Lower leg skin (tissue), 4 donors: ENCODE measurements at places on chromosomes 12 and 14. TPM values are rescaled to one million over a fixed set of nuclear protein-coding genes. Genes with fewer than 3 reads are reported as not detected.

The SERPINA10 gene
- not detected for total RNA-seq

DNA sequence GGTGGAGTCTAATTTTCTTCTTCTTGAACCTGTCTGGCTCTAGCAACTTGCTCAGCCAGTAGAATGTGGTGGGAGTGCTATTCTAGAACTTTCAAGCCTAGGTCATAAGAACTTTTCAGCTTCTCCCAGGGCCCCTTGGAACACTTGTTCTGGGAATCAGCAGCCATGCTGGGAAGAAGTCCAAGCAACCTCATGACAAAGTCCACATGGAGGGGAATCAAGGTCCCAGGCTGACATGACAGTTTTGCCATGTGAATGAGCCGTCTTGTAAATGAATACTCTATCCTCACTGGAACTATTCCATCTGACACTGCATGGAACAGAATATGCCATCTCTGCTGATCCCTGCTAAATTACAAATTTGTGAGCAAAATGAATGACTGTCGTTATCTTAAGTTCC is 214.2 kb upstream of the TBX3 start:
- DNase-seq, result no peak

DNA sequence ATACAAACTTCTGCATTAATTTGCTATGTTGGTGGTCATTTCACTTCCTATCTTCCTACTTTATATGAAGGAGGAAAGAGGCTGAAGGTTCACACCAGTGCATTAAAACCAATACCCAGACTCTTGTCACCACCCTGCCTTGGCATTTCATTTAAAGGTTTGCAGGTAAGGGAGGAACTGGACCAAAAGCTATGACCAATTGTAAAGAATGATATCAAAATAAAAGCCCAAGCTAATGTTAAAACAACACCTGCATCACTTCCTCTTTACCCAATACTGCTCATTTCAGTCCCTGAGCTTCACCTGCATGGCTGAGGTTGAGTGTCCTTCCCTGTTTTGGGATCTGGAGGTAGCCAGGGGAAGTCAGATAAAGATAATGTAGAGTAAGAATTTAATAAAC is 47.2 kb upstream of the TMEM233 start:
- no peak for DNase-seq

DNA sequence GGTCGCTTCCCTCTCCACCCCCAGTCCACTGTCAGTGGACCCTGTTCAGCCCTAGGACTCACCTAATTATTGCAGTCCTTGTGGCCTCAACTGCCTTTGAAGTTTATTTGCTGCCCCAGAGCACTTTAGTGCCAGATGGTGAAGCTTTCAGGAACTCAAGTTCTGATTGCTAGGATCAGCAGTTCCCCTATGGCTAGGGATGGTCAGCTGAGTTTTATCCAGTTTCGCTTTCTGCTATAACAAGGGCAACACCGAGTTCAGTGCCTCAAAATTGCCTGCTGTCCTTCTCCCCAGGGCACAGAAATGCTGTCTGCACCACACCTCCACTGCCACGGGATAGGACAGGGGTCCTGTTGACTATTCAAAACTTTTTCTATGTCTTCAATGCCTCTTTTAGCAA is 295.0 kb downstream of the GPHN start:
- DNase-seq, result no peak

DNA sequence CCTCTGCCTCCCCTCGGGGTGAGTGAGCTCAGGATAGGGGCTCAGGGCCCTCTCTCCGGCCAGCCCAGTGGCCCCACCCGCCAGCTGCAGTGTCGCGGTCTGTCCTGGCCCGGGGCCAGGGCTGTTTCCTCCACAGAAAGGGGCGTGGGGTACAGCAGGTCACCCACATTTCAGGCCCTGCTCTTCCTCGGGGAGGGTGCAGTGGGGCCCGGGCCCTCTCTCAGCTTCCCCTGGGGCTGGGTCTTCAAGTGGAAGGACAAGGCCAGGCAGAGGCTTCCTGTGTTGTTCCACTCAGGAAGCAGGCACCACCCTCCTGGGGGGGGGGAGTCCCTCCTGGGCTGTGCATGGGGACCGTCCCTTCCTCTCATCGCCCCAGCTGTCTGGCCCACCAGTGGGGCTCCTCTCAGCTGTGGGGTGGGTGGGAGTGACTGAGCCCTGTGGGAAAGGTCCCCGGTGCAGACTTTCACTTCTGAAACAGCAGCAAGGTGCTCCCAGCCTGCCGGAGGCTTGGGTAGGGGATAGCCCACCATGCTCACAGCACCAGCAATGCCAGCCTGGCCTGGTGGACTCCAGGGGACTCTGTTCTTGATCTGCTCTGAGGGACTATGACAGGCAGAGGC is 3.7 kb downstream of the GPR132 start:
- DNase-seq, result peak; percentile 89

- no peak for DNase-seq
Observed at GRCh38 chr14:94043111-94043755, 17.1 kb downstream of the OTUB2 start.

DNA sequence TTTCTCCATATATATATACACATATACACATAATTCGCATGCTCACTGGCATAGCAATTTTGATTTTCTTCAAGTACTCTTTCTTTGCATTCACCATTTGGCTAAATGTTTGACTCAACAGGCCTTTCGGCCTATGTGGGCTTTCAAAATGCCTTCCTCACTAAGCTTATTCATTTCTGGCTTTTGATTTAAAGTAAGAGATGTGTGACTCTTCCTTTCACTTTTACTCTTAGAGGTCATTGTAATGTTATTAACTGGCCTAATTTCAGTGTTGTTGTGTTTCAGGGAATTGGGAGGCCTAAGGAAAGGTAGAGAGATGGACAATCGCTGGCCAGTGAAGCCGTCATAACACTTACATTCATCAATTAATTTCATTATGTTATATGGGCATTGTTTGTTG is 14.5 kb upstream of the KLRD1 start:
- no peak for DNase-seq

DNA sequence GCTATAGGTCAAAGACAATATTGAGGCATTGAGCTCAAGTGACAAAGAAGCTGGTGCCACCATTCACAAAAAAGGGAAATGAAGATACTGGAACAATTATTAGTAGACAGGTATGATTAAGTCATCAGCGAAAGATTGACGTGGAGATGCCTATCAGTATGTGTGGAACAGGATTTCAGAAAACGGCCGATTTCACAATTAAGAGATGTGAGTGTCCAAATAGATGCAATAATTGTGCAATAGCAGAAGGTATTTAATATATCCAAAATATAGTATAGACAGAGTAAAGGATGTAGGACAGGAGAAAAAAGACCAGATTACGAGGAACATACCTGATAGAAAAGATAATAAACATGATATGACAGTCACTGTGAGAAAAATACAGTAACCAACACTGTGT is 433.1 kb downstream of the C12orf50 start:
- DNase-seq, result no peak
